ENCODE measurements at places on chromosomes 11 and 22.

DNA sequence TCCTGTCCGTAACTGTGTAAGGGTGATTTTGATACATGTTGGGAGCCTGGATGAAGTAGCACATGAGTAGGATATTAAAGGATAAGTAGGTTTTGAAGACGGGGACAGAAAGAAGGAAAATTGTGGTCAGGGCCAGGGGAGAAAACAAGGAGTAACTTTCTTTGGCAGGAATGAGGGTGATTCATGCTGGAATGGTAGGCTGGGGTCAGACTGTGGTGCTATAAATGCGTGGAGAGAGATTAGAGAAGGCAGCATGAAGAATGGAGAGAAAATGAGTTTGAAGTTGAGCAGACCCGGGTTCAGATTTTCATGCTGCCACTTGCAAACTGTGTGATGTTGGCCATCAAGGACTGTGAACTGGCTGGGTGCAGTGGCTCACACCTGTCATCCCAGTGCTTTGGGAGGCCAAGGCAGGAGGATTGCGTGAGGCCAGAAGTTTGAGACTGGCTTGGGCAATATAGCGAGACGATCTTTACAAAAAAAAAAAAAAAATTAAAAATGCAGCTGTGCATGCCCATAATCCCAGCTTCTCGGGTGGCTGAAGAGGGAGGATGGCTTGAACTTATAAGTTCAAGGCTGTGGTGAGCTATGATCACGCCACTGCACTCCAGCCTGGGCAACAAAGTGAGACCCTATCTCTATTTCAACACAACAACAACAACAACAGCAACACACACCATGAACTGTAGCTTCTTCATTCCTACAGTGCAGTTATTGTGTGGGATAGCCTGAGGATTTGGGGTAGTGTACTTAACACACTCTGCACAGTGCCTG lies 22.3 kb downstream of the ZBTB16 start:
- no peak for DNase-seq

DNA sequence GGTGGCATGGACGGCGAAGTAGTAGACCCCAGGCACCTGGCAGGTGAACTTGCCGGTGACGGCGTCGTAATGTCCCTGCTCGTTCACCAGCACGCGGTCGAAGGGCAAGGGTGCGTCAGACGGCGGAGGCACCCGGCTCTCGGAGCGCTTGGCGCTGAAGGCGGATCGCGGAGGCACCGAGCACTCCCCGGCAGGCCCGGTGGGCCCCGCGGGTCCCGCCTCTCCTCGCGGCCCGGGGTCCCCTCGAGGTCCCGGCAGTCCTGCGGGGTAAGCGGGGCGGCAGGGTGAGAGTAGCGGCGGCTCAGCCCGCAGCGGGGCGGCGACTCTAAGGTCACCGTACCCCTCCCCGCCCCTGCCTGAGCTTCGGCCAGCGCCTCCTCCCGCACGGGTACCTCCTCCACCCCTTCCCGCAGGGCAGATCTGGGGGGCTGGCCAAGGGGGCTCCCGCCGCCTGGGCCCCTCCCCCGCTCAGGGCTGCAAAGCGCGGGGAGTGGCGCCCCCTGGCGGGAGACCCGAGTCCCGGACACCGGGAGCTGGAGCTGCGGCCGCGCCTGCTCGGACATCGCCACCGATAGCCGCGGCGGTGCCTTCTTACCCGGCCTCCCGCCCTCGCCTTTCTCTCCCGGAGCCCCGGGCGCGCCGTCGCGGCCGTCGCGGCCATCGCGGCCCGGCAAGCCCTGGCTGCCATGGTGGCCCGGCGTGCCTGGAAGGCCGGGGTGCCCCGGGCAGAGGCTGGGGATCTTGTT lies 921 bp downstream of the C1QTNF5 start:
- DNase-seq: no peak

DNA sequence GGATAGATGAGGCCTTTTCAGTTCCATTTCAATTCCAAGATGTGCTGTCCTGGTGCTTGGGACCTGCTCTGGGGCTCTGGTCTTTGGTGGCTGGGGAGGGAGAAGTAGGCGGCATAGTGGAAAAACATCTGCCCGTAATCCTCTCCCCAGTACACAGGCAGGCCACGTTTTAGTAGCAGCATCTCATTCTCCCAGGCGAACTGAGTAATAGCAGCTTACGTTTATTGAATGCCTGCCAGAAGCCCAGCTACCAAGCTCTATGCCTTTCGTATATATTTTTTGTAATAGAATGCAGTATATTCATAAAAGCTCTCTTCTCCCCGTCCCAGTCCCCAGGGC lies 11.4 kb downstream of the ACO2 start:
- DNase-seq: no peak

- no peak for DNase-seq
Observed at GRCh38 chr22:44224166-44224565, 43.4 kb downstream of the PARVG start.

DNA sequence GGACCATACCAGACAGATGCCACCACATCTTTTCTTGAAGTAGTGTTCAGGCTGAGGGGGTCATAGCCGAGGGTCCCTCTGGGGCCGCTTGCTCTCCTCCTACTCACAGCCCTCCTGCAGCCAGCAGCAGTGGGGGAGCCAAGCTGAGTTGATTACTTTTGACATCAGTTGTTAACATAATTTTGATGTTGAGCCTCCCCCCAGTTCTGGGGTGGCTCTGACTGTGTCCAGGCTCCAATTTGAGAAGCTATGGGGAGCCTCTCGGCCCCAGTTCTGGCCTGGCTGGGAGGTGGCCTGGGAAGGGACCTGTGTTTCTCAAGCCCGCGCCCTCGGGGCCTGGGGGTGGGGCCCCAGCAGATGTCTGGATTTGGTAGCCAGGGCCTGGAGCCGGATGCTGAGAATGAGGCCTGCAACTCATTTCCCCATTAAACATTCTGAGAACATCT lies 47.9 kb downstream of the KCNQ1OT1 start:
- no peak for DNase-seq

DNA sequence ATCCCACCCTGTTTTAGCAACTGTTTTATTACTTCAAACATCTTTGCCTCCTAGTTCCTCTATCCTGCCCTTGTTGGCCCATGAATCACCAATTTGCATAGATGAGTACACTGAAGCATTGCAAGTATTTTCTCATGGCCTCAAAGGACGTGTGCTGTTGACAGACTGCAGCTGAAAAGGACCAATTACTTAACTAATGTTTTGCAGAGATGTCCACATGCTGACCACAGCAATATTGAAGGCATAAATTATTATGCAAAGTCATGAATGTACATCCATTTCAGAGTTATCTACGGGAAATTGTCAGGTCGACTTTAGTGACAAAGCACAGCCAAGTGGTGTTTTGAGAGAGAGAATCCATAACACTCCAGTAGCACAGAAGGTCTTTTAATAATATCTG lies 64.8 kb downstream of the CADM1 start:
- DNase-seq: no peak

DNA sequence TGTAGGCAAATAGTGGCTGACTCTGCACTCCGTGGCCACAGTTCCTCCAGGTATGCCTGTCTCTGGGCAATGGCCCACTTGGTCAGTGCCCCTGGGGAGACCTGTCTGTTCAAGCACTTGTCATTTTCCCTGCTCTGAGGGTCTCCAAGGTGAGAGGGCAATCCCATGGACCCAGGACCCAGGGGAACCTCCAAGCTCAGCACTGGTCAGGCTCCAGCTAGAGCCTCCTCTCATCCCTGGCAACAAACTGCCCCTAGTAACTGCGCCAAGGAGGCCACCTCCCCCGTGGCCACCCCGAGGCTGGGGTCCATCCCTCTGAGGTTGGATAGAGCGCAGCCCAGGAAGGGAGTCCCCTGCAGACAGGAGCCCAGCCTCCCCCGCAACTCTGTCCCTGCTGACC lies 713 bp upstream of the ANKK1 start:
- DNase-seq: no peak

- DNase-seq: no peak
Observed at GRCh38 chr22:45064313-45065278, 54.8 kb upstream of the PHF21B start.

DNA sequence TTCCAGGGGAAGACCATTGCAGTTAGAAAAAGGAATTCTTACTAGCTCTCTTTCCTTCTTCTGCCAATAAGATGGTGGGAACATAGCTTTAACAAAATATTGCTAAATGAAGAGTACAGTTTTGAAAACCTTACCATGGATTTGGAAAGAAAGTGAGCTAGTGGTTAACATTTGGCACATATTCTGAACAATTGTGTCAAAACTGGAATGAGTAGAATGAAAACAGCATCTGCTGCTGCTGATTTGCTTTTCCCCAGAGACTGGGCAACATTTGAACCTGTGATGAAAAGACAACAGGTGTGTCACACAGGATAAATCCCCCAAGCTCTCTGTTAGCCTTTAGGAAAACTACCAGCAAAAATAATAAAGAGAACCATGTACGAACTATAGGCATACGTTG lies 761.4 kb downstream of the KCNA4 start:
- DNase-seq: no peak
